ENCODE measurements at places on chromosomes 1 and 21.
A peak's percentile ranks its signal among the peaks of the same experiment; 100 is the strongest.

GRCh38 chr1:204579681-204580080 is 63.5 kb downstream of the MDM4 start:
- no peak for DNase-seq

DNA sequence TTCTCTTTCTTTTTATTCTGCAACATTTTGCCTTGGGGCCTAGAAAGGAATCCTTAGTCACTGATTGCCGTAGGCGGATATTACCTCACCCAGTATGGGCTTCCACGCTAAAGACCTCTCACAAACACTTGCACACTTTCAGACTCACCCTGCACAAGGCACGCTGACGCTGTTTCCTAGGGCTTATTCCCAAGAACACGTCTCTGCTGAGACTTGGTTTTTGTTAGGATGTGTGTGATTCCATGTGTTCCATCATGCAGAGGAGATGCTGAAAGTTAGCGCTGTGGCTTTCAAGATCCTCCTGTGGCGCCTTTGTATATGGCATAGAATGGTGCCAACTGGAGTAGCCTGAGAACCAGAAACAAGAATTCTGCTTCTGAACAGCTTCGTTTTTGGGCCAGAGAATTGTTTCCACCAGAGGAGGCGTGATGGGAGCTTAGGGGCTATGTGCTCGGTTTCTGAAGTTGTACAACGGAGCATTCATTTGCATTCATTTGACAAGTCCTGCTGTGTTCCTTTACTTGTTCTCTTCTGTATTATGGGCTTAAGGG is 297.0 kb downstream of the DISC1 start:
- no peak for DNase-seq

GRCh38 chr1:229434005-229434640 is at the start of gene ACTA1:
ACTA1 (minus strand) TSS chr1:229434094; CDS start chr1:229433115, 979 bp downstream.
- no peak for DNase-seq

DNA sequence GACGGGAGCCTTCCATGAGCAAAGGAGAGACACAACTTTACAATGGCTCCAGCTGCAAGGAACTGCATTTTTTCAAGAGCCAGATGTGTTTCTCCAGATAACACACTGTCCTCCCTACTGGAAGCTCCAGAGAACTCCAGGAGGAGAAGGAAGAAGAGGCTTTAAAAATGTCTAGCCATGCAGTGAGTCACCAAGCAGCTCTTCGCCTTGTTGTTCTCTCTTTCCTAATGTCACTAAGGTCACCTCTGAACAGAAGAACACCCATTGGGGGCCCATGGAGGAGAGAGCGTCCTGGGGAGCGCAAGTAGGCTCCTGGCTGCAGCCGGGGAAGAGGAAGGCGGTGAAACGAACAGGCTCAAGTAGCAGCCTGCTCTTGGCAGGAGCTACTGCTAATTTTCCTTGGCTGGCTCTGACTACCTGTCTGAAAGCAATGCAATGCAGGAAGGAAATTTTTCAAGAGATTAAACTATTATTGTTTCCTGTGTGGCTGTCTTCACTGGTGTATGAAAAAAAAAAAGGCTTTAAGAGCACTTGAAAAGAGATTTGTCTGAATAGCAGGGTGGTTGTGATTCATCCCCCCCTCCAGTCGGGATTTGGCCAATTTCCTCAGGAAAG is 321.9 kb downstream of the SETD4 start:
- DNase-seq, result no peak

DNA sequence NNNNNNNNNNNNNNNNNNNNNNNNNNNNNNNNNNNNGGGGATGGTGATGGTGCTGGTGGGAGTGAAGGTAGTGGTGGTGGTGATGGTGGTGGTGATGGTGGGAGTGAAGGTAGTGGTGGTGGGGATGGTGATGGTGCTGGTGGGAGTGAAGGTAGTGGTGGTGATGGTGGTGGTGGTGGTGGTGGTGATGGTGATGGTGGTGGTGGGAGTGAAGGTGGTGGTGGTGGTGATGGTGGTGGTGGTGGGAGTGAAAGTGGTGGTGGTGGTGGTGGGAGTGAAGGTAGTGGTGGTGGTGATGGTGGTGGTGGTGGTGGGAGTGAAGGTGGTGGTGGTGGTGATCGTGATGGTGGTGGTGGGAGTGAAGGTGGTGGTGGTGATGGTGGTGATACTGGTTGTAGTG is 93.6 kb downstream of the CRYAA start:
- DNase-seq, result no peak

GRCh38 chr1:193348091-193348768 is 161.8 kb upstream of the B3GALT2 start:
- DNase-seq, result peak; percentile 28

DNA sequence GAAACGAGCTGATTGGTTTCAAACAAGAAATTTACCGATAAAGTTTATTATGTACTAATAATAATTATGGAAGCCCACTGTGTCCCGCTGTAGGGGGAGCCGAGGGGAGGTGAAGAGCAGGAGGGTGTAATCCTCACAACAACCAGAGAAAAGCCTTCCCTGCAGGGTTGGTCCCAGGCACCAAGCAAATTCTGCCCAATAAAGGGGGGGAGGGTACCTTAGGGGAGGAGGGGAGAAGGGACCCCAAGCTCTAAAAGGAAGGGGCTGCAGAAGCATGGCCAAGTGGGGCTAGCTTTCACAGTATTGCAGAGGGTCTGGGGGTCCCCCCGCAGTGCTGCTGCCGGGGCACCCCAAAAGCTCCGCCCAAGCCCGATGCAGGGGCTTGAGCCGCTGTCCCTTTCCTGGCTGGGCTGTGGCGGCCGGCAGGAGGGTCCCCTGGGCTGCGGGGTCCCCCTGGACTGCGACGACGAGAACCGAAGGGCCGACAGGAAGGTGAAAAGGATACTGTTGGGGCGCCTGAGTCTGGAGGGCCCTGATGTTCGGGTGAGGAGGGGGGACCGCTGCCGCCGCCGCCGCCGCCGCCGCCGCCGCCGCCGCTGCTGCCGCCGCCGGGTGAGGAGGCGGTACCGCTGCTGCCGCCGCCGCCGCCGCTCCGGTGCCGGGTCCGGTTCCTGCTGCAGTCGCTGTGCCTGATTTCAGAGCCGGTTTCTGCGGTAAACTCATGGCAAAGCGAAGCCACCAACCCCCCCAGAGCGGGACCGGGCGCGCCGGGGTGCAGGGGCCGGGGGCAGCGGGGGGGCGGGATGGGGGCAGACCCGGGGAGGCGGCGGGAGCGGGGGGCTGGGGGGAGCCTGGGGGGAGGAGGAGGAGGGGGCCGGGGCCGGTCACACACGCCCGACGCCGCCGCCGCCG is 771 bp downstream of the EIF4G3 start:
- DNase-seq, result peak; percentile 36

- DNase-seq, result peak; percentile 66
Measured at GRCh38 chr1:1004780-1005697, 5.1 kb upstream of the HES4 start.

GRCh38 chr1:227735539-227736285 is 477 bp downstream of the SNAP47 start:
- no peak for DNase-seq

- DNase-seq, result peak; percentile 32
Measured at GRCh38 chr1:52904927-52905698, 16.4 kb downstream of the ECHDC2 start.

DNA sequence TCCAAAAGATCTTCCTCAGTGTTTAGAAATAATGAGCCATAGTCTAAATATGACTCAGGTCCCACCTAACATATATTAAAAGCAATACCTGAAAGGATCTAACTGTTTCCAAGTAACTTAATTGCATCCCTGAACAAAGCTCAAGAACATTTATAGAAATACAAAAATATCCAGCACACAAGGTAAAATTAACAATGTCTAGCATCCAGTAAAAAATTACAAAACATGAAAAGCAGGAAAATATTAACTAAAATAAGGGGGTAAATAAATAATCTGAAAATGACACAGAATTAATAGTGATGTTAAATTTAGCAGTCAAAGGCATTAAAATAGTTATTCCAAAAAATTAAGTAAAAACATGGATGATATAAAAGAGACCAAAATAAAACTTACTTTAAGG is 21.3 kb upstream of the VANGL1 start:
- DNase-seq, result no peak

DNA sequence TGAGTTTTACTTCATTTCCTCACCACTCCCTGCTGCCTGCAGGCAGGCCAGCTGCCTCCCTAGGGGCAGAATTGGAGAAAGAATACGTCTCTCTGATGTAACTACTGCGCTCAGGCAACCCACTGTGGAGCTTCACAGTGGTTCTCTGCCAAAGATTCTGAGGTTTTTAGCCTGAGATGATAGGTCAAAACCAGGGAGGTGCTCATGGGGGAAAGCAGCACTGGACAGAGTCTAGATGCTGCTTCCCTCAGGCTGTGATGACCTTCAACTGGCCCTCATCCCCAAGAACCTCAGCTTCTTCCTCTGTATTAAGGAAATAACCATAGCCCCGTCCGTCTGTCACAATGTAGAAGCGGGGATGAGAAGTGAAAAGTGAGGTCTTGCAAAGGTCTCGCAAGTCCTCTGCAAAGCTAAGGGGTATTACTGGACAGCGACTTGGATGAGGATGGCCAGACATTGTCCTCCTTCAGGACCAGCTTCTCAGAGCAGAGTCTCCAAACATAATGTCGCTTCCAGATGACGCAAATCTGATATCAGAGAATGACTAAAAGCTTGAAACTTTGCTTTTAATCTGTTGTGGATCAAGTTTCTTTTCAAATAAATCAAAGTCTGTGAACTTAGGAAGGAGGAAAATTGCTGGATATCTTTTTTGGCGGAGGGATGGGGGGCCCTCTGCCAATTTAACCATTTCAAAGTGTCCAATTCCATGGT is 65.9 kb upstream of the ATP5PO start:
- no peak for DNase-seq

DNA sequence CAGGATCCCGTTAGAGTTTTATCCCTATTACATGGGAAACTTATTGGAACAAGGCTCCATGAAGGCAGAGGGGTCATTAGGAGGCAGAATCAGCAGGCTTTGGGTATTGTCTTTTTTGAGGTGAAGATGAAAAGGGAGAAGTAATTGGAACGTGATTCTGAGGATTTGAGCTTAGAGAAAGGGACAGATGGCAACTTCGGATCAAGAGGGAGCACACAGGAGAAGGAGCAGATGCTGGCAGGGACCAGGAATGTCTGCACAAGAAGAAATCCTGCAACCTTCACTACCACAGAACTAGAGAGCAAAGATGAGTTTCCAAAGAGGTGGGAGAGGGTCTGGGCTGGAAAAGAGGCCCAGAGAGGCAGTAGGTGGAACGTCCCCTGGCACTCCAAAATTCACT is 202.8 kb downstream of the RRAGC start:
- no peak for DNase-seq

All from LHCN-M2 (cell line).